ENCODE measurements at places on chromosomes 1 and 21.

GRCh38 chr1:83850834-83851233, 148.1 kb downstream of the TTLL7 start:
- no peak for DNase-seq

- no peak for DNase-seq
Measured at GRCh38 chr21:25459365-25459764, 147.9 kb downstream of the MRPL39 start.

- DNase-seq: peak; percentile 87
Measured at GRCh38 chr1:17553975-17554700, 14.6 kb downstream of the ARHGEF10L start.

- DNase-seq: peak; percentile 20
Measured at GRCh38 chr1:19495799-19496526, 10.6 kb upstream of the CAPZB start.

DNA sequence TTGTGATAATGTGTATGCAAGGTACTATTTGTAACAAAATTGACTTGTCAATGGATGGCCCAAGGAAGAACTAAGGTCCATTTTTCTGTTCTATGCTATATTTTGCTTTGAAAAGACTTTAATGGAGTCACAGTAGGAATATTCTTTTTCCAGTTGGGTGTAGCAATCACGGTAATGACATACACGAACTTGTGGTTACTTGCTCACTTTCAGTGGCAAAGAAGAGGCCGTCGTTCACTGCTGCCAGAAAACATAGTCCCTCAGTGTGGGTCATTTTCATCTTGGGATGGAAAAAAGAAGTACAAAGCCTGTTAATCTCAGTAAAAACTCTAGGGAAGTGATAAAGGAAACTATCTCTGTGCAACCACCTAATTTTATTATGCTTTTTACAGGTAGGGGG, 47.8 kb upstream of the LAMC2 start:
- DNase-seq: no peak

GRCh38 chr1:20154301-20154831, 15.2 kb downstream of the PLA2G2F start:
- no peak for DNase-seq

DNA sequence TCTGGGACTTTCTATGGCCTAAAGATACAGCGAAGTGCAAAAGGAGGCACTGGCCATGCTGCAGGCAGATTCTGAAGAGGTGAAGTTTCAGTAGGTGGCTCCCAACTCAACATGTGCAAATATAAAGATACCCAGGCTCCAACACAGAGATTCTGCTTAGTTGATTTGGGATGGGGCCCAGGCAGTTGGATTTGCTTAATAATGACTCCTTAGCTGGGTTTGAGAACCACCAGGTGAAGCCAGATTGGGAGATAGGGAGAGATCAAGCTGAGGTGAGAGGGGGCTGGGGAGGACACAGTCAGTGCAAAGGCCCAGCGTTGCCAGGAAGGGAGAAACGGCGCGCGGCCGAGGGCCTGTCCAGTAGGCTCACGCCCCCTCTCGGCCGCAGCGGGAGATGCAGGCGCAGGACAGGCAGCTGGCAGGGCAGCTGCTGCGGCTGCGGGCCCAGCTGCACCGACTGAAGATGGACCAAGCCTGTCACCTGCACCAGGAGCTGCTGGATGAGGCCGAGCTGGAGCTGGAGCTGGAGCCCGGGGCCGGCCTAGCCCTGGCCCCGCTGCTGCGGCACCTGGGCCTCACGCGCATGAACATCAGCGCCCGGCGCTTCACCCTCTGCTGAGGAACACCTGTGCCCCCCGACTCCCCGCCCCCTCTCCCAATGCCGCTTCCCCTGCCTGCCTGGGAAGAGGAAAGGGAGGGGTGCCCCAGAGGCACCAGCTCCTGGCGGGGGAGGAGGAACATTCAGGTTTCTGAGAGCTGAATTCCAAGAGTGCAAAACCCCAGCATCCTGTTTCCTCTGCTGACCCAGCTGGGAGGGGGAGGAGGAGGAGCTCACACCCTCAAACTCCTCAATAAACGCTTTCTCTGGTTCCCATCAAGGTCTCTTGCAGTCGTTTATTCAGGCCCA, 1.2 kb downstream of the FAM167B start:
- DNase-seq: peak; percentile 89

DNA sequence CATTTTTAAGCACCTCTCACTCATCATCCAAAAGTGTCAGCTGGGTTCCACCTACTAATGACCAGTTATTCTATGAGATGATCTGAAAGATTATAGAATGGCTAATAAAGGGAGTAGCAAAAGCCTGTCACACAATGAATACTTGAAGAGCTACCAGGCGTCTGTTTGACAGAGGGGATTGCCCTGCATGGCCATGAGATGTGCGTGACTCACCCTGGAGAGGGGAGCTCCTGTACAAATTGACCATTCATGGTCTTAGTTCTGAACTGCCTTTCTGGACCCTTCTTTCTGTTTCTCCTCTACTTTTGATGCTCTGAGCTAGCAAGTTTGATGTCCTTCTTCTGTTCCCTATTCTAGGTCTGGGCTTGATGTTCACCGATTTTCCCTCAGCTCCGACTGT, 85.2 kb upstream of the ABCD3 start:
- DNase-seq: no peak

DNA sequence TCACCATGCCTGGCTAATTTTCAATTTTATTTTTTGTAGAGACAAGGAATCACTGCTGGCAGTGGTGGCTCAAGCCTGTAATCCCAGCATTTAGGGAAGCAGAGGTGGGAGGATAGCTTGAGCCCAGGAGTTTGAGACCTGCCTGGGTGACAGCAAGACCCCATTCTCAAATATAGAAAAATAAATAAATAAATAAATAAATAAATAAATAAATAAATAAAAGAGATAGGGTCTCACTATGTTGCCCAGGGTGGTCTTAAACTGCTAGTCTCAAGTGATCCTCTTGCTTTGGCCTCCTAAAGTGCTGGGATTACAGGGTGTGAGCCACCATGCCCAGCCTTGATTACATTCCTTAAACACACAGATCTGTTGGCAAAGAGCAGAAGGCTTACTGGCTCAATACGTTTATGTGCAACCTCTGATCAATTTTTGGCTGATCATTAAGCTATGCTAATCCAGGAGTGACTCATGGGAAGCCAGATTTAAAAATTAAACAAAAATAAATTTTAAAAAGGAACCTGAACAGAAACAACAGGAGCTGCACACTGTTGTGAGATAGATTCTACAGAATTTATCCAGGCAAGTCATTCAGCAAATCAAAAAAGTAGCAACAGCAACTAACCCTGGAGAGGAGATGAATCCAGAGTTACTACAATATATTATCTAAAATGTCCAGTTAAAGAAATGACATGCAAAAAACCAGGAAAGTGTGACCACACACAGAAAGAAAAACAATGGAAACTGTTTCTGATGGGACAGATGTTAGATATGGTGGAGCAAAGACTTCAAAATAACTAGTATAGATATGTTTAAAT, 79.4 kb downstream of the RPE65 start:
- DNase-seq: no peak

GRCh38 chr1:4965346-4966075, 311.1 kb downstream of the AJAP1 start:
- DNase-seq: no peak

DNA sequence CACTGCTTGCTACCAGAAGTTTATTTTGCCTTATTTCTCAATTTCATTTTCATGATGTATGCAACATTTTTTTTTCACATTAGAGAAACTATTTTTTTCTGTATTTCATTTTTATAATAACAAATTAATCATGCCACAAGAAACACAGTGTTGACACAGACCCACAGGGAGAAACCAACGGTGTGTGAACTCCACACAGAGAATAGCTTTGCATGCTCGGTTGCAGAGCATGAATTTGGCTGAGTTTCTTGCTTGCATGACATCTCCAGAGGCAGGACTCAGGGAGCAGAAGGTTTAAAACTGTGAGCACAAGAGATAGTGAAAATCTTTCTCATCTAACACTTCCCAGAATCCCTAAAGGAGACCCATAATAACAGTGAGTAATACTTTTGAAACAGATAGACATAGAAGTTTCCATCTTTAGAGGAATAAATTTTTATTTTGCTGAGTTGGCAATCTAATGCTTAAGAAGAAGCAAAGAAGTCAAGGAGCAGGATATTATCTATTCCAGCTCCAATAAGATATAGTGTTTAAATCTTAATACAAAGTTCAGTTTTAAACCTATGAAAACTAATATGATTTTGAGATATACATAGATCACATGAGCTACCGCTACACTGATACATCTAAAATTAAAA, 890.9 kb downstream of the MRPL39 start:
- DNase-seq: no peak

- DNase-seq: peak; percentile 50
Measured at GRCh38 chr1:16235944-16236510, 956 bp downstream of the CPLANE2 start.

- DNase-seq: peak; percentile 54
Measured at GRCh38 chr21:32096411-32096810, 182.4 kb downstream of the MIS18A start.
